ENCODE measurements at places on chromosomes 7 and 10.

DNA sequence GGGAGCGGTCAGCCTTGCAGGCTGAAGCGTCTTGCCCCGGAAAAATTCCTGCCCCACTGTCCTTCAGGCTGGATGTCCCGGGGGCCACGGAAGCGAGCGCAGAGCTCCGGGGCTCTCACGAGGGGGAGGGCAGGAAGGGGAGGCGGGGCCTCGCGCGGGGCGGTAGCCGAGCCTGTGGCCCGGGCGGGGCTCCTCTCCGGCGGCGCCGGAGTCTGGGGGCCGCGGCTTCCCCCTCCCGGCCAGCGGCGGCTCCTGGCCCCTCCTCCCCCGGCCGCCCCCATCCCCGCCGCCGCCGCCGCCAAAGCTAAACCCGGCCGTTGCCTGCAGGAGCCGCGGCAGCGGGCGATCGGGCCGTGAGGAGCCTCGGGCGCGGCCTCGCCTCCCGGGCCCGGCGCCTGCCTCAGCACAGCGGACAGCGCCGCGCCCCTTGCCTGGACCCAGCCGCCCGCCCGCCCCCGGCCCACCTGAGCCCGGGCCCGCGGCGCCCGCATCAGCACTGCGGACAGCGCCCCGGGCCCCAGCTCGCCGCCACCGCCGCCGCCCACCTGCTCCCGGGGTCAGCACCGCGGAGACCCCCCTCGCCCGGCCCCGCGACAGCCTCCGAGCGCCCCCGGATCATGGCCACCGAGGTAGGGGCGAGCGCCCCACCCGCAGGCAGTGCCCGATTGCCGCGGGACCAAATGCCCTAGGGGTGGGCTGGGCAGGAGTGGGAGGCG, at the start of gene GOLGA7B:
Gene GOLGA7B, plus strand, starts transcription at position 157 of the 716 bp plus-strand sequence. Its CDS starts 461 bp downstream, at position 618.
- peaks cover 3% of the 10 kb centered on the region for H3K27me3 ChIP-seq
- peak; percentile 77 for DNase-seq

- H3K36me3 ChIP-seq = no peaks in the 10 kb centered on the region
- no peak overlapping the region for H3K27ac ChIP-seq
- H3K4me1 ChIP-seq = no peaks in the 10 kb centered on the region
Observed at GRCh38 chr7:88500131-88500530, 193.4 kb upstream of the STEAP4 start.

GRCh38 chr10:133457100-133457841, 3.5 kb downstream of the SCART1 start:
- H3K27ac ChIP-seq = no peak overlapping the region
- no peak overlapping the region for H3K4me3 ChIP-seq
- H3K27me3 ChIP-seq = no peaks in the 10 kb centered on the region
- H3K36me3 ChIP-seq = peaks cover 5% of the 10 kb centered on the region
- H3K4me1 ChIP-seq = no peaks in the 10 kb centered on the region

GRCh38 chr10:45553155-45553554, 119.4 kb downstream of the ZFAND4 start:
- H3K4me1 ChIP-seq = no peaks in the 10 kb centered on the region
- H3K4me3 ChIP-seq = no peak overlapping the region
- H3K27me3 ChIP-seq = no peaks in the 10 kb centered on the region
- no peak overlapping the region for H3K27ac ChIP-seq
- H3K36me3 ChIP-seq = no peaks in the 10 kb centered on the region
- DNase-seq = no peak

DNA sequence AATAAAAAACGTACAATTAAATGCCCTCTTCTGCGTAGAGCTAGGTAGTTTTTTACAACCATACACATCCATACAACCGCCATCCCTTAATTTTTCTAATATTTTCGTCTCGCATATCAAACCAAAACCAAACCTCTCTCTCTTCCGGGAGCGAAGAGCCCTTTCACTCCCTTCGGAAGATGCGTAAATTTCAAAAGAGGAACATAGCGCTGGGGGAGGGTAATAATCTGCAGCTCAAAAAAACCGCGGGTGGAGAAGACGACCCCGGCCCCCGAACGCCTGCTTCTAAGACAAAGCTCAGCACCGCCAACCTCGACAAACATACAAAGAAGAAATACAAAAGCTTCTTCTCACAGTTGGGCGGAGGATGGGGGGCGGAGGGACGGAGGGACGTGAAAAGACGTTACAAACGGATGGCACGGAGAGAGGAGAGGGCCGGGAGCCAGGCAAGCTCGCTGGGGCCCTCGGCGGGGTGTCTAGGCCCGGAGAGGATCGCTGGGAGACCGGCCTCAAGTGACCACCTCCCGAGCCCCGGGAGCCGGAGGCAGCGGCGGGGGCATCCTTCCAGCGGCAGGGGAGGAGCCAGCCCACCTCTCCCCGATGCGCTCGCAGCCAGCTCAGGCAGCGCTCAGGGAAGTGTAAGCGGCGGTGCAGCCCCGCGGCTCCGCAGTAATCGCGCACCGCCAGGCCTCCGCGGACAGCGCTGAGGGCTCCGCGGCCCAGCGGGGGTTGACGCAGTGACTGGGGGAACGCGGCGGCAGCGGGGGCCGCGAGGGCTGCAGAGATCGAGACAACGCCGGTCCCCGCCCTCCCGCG, 851 bp downstream of the MKRN1 start:
- peak overlapping the region; percentile 84 for H3K4me3 ChIP-seq
- no peaks in the 10 kb centered on the region for H3K27me3 ChIP-seq
- H3K27ac ChIP-seq = peak overlapping the region; percentile 24
- H3K4me1 ChIP-seq = peaks cover 3% of the 10 kb centered on the region
- no peaks in the 10 kb centered on the region for H3K36me3 ChIP-seq

GRCh38 chr10:117555017-117555416, 12.5 kb downstream of the EMX2 start:
- no peak for DNase-seq
- H3K4me3 ChIP-seq = no peak overlapping the region
- no peak overlapping the region for H3K27ac ChIP-seq
- H3K4me1 ChIP-seq = no peaks in the 10 kb centered on the region

GRCh38 chr10:31657434-31657872, 271.2 kb downstream of the ARHGAP12 start:
- H3K36me3 ChIP-seq = no peaks in the 10 kb centered on the region
- H3K27ac ChIP-seq = no peak overlapping the region
- H3K4me3 ChIP-seq = no peak overlapping the region
- H3K4me1 ChIP-seq = no peaks in the 10 kb centered on the region
- H3K27me3 ChIP-seq = no peaks in the 10 kb centered on the region
- no peak for DNase-seq

- no peak overlapping the region for H3K4me3 ChIP-seq
- H3K4me1 ChIP-seq = no peaks in the 10 kb centered on the region
Observed at GRCh38 chr7:147033641-147034040, 917.0 kb downstream of the CNTNAP2 start.

- peaks cover 28% of the 10 kb centered on the region for H3K36me3 ChIP-seq
- H3K4me3 ChIP-seq = no peak overlapping the region
- H3K27ac ChIP-seq = no peak overlapping the region
Observed at GRCh38 chr10:26741368-26741767, 43.9 kb downstream of the PDSS1 start.

- no peak overlapping the region for H3K27ac ChIP-seq
- DNase-seq = no peak
- no peak overlapping the region for H3K4me3 ChIP-seq
Observed at GRCh38 chr10:34219753-34220548, 595.1 kb downstream of the PARD3 start.

DNA sequence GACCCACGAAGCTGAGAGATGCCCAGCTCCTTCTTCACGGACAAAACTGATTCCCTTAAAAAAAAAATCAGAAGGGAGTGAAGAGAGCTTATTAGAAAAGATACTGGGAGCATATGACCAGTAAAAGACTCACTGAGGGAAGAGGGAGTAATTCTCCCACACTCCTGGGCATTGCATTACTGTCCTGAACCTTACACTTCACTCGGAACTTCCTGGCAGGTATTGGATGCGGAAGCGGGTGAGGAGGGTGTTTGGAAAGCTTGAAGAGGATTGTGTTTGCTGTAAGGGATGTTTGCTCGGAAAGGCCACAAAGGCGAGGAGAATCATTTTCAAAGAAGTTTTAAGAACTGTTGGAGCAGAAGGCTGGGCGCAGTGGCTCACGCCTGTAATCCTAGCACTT, 375 bp downstream of the HKDC1 start:
- no peak for DNase-seq
- H3K36me3 ChIP-seq = no peaks in the 10 kb centered on the region
- H3K27me3 ChIP-seq = no peaks in the 10 kb centered on the region
- H3K27ac ChIP-seq = no peak overlapping the region

- H3K4me3 ChIP-seq = no peak overlapping the region
- H3K4me1 ChIP-seq = no peaks in the 10 kb centered on the region
- no peaks in the 10 kb centered on the region for H3K27me3 ChIP-seq
- DNase-seq = no peak
- no peak overlapping the region for H3K27ac ChIP-seq
- no peaks in the 10 kb centered on the region for H3K36me3 ChIP-seq
Observed at GRCh38 chr7:17830206-17830605, 110.1 kb downstream of the SNX13 start.

DNA sequence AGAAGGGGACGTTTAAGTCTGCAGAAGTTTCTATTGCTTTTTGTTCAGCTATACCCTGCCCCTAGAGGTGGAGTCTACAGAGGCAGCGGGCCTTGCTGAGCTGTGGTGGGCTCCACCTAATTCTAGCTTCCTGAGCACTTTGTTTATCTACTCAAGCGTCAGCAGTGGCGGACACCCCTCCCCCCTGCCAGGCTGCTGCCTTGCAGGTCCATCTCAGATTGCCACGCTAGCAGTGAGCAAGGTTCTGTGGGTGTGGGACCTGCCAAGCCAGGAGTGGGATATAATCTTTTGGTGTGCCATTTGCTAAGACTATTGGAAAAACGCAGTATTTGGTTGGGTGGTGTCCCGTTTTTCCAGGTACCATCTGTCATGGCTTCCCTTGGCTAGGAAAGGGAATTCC, 147.3 kb upstream of the PRPS1L1 start:
- no peaks in the 10 kb centered on the region for H3K4me1 ChIP-seq
- no peak overlapping the region for H3K4me3 ChIP-seq
- DNase-seq = no peak
- H3K27ac ChIP-seq = no peak overlapping the region
- H3K36me3 ChIP-seq = no peaks in the 10 kb centered on the region
- H3K27me3 ChIP-seq = no peaks in the 10 kb centered on the region

- H3K4me3 ChIP-seq = no peak overlapping the region
- no peaks in the 10 kb centered on the region for H3K36me3 ChIP-seq
- H3K27ac ChIP-seq = no peak overlapping the region
- no peaks in the 10 kb centered on the region for H3K4me1 ChIP-seq
- no peak for DNase-seq
Observed at GRCh38 chr7:69670701-69671100, 72.4 kb downstream of the AUTS2 start.

- DNase-seq = peak; percentile 77
- no peak overlapping the region for H3K27ac ChIP-seq
- H3K4me1 ChIP-seq = peaks cover 4% of the 10 kb centered on the region
Observed at GRCh38 chr7:70693686-70694433, 438.1 kb upstream of the GALNT17 start.

DNA sequence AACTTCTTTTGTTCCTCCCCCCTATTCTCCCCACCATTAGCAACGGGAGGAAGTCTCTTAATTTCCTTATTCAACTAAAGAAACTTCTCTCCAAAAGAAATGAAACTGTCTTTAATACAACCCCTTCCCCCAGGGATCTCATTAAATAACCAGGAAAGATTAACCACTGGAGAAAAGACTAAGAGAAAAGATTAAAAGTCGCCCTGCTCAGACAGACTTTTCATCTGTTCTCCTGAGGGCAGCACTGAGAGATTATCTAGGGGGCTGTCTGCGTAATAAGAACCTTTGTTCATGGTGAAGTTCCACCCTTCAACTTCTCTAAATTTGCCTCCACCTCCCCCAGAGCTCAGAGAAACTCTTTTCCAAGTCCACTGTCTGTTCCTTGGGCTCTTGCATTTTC, 105.5 kb downstream of the HGF start:
- no peaks in the 10 kb centered on the region for H3K27me3 ChIP-seq
- H3K36me3 ChIP-seq = no peaks in the 10 kb centered on the region
- H3K4me1 ChIP-seq = no peaks in the 10 kb centered on the region
- DNase-seq = no peak
- H3K27ac ChIP-seq = no peak overlapping the region

DNA sequence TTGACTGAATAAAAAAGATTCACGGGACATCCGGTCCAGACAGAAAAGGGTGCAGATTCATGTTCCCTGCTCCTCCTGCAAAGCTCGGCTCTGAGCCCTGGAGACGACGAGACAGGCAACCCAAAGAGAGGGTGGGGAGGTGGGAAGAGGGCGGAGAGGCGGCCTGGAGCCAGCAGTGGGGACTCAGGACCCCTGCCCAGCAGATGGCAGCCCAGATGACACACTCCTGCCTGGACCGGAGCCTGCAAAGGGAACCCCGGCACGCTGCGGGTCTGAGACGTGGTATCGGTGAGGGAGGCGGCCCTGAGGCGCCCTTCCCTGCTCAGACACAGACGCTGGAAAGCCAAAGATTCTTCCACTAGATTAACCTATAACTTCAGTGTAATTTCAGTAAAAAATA, 250.8 kb downstream of the ELFN1 start:
- DNase-seq = no peak
- no peak overlapping the region for H3K27ac ChIP-seq
- 0 out of 2 replicates have a peak, but pooled peaks cover 5% of the 10 kb centered on the region for H3K36me3 ChIP-seq
- no peaks in the 10 kb centered on the region for H3K27me3 ChIP-seq
- no peaks in the 10 kb centered on the region for H3K4me1 ChIP-seq

Measured in H9 (cell line).